NCI-H1092 treated with DMSO at 0.1 percent for 48 hours (cell line): ENCODE measurements at places on chromosomes 16 and 17.

- no peak for DNase-seq
Measured at GRCh38 chr16:64394061-64394460, 727.8 kb downstream of the CDH11 start.

DNA sequence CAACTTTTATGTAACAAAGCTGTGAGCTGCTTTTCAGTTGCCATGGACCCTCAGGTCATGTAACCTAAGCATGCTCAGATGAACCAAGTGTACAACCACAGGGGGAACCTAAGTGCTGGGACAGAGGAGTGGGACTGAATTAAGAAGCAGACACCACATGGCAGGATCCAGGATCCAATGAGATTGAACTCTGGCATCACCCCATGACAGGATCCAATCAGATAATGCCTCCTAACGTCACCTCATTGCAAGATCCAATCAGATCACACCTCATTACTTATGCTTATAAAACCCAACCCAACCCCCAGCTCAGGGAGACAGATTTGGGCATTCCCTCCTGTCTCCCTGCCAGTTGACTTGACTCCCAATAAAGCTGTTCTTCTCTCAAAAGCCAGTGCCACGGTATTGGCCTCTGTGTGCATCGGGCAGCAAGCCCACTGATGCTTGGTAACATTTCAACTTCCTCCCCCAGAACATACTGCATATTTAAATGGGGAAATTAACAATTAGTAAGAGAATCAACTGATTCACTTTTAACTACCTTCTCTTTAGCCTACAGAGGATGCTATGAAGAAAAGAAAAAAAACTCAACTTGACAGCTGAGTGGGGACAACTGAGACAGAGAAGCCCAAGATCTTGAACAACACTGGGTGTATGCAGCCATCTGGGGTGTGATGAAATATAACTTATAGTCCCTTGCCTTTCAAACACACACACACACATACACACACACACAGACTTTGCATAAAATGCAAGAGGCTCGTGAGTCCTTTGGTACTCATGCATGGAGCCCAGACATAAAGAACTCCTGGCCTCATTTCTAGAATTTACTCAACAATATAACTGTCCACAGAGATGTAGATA lies 148.4 kb downstream of the SLC39A11 start:
- DNase-seq = no peak

GRCh38 chr16:88556294-88556988 lies 13.8 kb upstream of the ZC3H18 start:
- no peak for DNase-seq

GRCh38 chr17:8176197-8176940 lies at the start of gene TMEM107:
Gene TMEM107, minus strand, starts transcription at chr17:8176380. Its CDS starts 94 bp downstream, at chr17:8176286.
- peak; percentile 73 for DNase-seq

GRCh38 chr17:56832446-56832845 lies 1.3 kb downstream of the C17orf67 start:
- no peak for DNase-seq

DNA sequence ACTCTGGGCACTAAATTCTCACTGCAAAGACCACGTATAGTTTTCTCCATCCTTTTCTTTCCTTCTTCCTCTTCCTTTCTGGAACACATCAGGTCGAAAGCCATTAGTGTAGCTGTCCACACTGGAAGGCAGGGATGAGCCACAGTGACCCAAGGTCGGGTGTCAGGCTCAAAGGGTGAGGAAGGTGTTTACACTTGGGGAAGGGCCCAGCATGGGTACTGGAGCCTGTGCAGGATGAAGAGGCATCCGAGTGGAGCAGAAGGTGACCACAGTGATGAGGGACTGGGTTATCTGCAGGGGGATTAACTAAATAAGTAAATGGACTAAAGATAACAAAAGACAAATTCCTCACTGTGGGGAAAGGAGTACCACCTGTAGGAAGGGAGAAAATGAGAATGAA lies 164.0 kb downstream of the SOX9 start:
- DNase-seq = no peak
